ENCODE measurements at places on chromosomes 3 and 15.

- no peak for DNase-seq
These were observed 237.3 kb upstream of the WNT5A start for GRCh38 chr3:55724407-55724784.

GRCh38 chr3:52380023-52380422 is 63.9 kb downstream of the DNAH1 start:
- DNase-seq = no peak

DNA sequence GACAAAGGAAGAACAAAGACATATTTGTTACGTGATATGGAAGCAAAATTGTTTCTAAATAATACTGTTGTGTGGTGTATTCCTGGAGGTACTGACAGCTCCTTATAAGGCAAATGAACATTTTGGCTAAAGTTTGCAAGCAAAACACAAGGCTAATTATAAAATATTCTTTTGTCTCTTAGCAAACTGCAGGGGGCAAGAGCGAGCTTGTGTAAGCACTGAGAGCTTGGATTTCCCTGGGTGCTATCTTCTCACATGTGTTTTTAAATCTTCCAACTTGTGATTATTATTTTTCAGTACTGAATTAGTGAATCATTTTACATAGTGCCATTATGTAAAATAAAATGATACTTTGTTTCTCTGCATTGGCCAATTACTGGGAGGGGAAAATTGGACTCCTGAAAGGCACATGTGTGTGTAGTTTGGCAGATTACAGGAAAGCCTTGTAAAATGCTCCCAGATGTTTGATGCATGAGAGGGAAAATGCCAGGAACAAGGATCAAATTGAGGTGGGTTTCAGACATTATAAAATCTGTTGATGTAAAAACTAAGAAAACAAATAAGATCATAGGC is 611.5 kb downstream of the AGBL1 start:
- DNase-seq = no peak

DNA sequence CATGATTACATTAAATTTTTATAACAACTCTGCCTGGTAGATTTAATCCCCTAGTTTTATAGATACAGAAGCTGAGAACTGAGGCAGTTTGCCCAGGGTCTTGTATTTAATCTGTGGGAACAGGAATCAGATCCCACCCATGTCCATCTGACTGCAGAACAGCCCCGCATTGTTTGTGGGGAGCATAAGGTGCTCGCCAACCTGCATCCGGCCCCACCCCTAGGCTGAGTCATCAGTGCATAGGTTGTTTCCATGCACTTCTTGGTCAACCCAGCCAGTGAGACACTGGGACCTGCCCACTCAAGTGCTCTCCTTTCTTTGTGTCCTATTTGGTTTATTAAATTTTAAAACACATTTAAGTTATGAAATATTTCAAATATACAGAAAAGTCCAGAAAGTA is 266.2 kb downstream of the OPA1 start:
- no peak for DNase-seq

GRCh38 chr15:26712335-26712734 is 60.5 kb downstream of the GABRB3 start:
- no peak for DNase-seq

DNA sequence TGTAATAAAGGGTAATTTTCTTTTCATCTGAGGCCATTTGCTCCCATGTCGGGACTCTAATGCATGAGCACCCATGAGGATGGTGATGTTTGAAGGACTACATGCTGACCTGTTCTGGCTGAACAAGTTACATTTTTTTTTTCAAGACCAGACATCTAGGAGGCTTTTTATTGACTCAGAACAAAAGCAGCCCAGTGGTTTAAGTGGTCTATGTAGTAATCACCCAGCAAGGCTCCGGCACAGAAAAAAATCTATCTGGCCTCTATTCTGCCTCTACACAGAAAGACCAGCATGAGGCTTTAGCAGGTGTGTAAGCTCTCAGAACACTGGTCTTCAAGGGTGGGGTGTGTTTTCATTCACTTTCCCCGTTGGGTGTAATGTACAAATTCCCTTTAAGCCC is 95.1 kb upstream of the ZBED2 start:
- peak; percentile 8 for DNase-seq

DNA sequence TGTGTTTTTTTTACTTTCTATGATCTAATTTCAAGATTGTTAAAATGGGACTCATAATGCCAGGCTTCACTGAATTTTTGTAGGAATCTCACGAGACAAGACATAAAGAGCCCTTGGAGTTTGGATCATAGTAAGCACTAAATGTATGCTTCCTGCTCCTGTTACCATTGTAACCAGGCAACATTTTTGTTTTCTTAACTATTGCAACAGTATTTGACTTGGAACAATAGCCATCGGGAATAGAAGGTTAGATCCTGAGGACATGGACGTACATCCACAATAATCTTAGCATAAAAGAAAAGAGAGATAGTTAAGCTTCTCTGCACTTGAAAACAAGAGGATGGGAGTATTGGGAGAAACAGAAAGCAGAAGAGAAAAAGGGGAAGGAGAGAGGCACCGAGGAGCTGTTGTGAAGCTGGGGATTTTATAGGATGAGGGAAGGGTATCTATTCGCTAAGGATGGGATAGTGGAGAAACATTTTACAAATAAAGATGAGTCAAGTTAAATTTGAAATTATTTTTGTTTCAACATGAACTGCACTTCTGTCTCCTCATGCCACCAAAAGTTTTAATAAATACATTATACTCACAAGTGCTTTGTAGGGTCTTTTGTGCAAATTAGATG is 131.4 kb downstream of the TMCO5A start:
- DNase-seq = no peak

DNA sequence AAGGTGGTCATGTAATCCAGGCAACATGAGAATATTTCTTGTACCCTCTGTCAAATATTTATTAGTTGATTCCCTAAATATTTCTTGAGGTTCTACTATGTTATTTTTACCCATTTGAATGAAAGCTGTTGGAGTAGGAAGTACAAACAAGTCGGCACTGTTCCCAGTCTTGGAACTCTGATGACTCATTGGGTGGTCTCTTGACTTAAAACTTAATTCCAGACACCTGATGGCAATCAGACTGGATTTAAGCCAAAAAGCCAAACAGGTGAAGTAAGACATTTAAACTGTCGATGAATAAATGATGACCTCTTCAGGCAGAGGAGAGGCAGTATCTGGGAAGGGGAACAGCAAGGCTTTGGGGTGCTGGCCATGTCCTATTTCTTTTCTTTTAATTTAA is 22.8 kb downstream of the C2CD4A start:
- DNase-seq = no peak

- no peak for DNase-seq
These were observed 459.5 kb downstream of the FOXP1 start for GRCh38 chr3:71124048-71124447.

DNA sequence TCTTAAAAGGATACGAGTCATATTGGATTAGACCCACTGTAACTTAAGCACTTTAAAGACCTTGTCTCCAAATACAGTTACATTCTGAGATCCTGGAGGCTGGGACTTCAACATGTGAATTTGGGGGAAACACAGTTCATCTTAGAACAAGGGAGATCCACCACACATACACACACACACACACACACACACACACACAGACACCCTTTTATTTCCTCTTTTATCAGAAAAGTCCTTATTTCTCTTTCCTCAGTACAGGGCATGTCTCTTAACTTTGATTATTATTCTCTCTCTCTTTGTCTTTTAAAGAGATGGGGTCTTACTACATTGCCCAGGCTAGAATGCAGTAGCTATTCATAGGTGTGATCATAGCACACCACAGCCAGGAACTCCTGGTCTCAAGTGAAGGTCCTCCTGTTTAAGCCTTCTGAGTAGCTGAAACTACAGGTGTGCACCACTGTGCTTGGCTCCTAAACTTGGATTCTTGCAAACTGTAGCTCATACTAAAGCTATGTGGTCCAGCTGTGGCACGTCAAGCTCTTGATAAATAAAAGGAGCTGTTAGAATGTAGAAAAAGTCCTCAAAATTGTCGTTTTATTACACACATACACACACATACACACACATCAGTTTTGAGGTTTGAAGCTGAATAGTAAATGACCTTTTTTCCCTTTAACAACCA is 7.4 kb downstream of the GOLM2 start:
- no peak for DNase-seq

DNA sequence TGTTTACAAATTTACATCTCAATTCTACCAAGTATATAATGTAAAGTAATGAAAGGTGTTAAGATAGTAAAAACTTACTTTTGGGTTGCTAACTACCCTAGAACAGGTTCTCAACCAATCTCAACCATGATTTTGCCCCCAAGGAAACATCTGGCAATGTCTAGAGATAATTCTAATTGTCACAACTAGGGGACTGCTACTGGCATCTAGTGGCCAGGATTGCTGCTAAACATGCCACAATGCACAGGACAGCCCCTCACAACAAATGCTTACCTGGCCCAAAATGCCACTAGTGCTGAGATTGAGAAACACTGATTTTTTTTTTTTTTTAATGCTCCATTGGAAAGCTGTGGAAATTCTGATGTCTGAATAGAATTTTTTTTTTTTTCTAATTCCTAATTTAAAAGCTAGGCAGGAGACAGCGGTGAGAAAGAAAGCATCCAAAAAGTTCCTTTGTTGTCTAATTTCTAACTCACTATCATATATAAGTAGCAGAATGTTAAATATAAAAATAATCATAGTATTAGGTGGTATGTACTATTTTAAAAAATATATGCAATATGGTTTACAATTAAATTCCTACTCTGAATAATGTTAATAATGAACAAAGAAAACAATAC is 81.5 kb downstream of the TJP1 start:
- DNase-seq = no peak

DNA sequence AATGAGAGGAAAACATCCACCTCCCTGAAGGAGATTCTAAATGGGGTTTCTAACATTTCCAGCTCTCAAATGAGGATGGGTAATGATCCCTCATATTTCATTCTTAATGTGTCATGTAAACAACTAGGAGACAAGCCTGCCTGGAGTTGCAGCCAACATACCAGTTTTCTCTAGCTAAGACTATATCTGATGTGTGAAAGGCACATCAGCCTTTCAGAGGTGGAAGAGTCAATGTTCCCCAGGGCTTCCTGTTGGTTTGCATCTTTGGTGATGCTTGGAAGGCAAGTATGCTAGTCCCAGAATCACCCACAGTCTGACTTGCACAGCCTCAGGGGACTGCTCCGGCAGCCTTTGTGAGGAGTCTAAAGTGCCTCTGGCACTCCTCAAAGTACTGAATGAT is 921.2 kb downstream of the SQOR start:
- no peak for DNase-seq

GRCh38 chr15:55742927-55743728 is at the start of gene PRTG:
TSS of gene PRTG (minus strand) at chr15:55743152. CDS start at chr15:55742931, 221 bp downstream.
- DNase-seq = no peak

DNA sequence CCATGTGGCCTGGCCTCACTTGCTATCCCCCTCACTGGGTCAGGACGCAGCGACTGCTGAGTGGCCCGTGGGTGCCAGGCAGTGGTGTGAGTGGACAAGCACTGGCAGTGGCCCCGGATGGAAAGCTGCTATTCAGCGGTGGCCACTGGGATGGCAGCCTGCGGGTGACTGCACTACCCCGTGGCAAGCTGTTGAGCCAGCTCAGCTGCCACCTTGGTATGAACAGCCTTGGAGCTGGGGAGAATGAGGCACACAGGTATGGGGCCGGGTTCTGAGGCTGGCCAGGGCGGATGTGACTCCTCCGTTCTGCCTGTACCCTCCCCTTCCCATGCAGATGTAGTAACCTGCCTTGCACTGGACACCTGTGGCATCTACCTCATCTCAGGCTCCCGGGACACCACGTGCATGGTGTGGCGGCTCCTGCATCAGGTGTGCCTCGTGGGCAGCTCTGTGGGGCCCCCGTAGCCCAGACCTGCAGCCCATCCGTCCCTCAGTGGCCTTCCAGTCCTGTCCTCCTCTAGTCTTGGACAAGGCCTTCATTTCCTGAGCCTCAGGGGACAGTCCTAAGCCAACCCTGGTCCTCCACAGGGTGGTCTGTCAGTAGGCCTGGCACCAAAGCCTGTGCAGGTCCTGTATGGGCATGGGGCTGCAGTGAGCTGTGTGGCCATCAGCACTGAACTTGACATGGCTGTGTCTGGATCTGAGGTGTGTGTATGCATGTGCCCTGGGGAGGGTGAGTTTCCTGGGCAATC is 28.2 kb downstream of the NBEAL2 start:
- DNase-seq = no peak

- DNase-seq = no peak
These were observed 163.9 kb upstream of the SMAD3 start for GRCh38 chr15:66901336-66902100.

GRCh38 chr3:196634224-196634623 is 5.3 kb upstream of the NRROS start:
- DNase-seq = no peak

- DNase-seq = no peak
These were observed 8.1 kb downstream of the SPATA12 start for GRCh38 chr3:57068437-57069089.

DNA sequence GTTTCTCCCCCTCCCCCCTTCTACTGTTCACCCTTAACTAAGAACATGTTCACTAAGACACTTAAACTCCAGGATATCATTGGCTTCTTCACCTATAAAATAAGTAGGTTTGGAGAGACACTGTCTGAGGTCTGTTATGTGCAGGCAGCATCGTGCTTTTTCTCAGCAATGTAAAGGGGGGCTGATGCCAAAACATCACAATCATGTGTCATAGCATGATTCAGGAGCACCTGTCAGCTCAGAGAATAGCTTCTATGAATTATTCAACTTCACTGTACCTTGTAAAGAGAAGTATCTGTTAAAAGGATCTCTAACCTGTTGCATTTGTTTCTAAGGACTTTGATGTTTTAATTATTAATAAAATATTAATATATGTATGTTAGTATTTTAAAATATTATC is 211.4 kb upstream of the EPHA3 start:
- DNase-seq = no peak

GRCh38 chr15:65981837-65982626 is 112.7 kb downstream of the RAB11A start:
- peak; percentile 36 for DNase-seq

DNA sequence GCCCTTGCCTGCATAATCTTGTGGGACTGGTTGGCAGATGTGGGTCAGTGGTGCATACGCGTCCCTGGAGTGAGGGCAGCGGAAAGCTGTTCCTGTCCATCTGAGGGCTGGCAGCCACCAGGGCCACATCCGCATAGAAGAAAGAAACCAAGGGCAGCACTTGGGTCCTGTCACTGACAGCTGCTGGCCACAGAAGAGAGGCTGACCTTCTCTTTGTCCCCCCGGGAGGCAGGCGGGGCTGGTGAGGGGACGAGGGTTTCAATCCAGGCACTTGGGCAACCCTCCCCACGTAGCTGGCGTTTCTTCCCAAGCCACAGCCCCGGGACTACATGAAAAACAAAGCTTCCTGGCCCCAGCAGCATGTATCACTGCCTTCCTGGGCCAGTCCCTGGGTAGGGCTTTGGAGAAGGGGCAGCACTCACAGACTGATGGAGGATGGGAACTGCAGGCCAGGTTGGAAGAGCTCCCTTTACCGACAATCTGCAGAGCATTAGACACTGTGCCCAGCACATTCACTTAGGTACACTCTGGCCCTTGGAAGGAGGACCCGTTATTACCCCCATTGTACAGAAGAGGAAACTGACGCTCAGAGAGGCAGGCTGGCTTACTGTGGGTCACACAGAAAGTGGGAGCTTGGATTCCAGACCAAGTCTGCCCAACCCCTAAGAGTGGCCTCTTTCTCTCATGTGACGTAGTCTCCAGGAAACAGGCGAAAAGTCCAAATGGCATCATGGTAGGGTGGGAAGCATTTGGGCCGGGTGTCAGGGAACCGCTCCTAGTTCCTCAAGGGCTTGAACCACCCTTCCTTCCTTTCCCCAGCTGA is 78.8 kb upstream of the SLC6A6 start:
- no peak for DNase-seq

Measured in NCI-H2029 (cell line).